Kidney (tissue), 22 donors: ENCODE measurements at places on chromosomes 1 and 21.
A peak's percentile ranks its signal among the peaks of the same experiment; 100 is the strongest.

DNA sequence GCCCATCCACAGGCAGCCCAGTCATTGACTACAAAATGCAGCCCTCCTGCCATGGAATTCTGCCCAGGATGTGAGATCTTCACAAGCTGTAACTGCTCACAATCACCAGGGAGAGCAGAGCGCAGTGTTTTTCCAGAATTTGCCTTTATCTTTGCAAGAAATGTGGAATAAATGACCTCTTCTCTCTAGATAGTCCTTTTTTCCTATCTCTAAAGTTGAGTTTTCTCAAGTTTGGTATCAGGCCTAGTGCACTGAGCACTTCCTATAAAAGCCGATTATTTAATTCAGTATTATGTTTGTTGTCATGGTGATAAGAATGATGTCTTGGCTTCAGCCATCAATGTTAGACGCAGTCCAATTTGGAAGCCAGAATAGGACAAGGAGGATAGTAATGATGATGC is 246.9 kb upstream of the IRF2BP2 start:
- no peak for DNase-seq

DNA sequence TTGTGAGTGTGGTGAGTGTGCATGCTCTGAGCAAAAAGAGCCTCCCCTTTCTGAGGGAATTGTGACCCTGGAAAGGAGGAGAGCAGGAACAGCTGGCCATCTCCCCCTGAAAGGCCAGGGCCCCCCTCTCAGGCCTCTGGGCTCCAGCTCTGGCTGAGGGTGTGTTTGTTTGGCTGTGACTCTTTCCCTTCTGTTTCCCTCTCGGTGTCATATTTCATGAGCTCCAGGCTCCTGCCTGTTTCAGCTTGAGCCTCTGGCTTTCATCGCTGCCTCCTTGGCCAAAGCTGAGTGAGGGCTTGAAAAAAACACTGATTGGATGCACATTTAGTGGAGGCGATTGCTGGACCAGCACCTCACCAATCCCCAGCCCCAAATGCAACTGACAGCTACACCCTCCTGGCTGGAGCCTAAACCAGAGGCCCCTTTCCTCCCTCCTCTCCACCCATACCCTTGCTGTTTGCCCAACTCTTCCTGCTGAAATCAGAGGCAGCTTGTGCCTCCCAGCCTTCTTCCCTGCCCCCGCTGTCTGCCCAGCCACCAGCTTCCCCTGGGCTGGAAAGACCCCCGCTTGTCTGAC is 64.1 kb downstream of the DDR2 start:
- DNase-seq: peak; percentile 96

- DNase-seq: no peak
Observed at GRCh38 chr1:76366726-76367125, 292.2 kb downstream of the ST6GALNAC3 start.

GRCh38 chr1:58477390-58477789 is 69.1 kb downstream of the OMA1 start:
- no peak for DNase-seq

DNA sequence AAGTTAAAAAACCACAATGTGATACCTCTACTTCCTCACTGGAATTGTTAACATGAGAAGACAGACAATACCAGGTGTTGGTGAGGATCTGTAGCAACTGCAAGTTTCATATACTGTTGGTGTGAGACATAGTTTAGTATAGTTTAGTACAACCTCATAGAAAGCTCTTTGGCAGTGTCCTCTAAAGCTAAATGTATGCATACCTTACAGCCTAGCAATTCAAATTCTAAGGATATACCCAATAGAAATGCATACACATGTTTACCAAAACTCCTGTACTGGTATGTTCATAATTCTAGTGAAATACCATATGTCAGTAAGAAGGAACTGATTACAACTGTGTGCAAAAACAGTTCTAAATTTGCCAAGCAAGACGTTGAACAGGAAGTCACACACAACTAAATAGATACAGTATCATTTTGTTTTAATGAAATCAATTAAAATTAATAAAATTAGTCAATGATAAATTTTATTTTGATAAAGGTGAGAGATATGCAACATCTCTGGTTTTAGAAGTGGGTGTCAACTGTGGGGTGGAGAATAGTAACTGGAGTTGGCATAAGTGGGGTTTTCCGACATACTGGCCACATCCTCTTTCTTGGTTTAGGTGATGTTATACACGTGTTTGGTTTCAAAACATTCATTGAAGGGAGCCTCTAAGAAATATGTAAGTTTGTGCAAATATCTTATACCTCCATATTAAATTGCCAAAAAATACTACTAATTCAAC is 450.7 kb downstream of the PTPRC start:
- DNase-seq: no peak

GRCh38 chr1:168287237-168287664 is 6.6 kb downstream of the TBX19 start:
- no peak for DNase-seq
